ENCODE measurements at places on chromosomes 1 and 21.
A peak's percentile ranks its signal among the peaks of the same experiment; 100 is the strongest.

DNA sequence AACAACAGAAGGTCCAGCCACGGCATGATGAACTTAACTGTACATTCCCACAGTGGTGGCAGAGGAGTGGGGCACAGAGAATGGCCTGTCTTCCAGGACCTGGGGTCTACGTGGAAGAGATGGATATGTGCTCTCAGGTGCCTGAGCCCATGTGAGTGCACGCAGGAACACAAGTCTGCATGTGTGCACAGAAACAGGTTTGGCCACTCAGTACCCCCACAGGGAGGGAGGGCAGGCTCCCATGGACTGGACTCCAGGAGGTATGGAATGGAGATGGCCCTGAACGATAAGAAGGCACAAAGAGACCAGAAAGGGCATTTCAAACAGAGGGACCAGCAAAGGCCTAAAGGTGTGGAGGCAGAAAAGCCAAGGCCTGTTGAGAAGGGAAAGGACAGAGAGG is 10.8 kb downstream of the COL9A2 start:
- no peak for DNase-seq

GRCh38 chr1:231211005-231211857 is 29.8 kb upstream of the GNPAT start:
- peak; percentile 81 for DNase-seq

DNA sequence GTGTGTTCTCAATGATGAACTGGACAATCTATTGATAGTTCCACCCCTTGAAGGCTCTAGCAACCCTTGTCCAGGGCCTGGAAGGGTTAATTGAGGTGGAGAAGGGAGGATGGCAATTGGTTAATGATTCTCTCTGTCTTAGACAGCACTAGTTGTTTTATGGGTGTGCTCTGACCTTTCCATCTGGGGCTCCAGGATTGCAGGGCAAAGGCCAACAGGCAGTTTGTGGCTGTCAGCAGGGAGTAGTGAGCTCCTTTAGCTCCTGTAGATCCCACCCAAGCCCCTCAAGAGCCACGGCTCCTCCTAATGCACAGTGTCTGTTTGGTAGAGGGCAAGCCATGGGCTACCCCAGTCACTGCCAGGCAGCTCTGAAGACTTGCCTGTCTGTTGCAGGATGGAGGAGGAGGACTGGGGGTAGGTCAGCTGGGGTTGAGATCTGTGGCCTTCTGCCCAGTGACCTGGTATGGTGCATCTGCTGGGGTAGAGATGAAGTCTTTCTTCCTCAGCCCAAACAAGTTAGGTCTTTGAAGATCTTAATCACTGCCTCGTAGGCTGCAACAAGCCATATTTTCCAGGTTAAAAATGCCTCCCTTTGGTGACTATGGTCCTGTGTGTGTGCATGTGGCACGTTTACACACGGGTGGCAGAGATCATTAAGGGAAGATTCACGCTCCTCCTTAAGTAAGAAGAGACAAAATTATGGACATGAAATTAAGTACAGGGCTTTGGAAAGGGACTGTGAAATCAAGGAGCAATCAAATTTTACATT is 7.7 kb downstream of the MROH7 start:
- no peak for DNase-seq

DNA sequence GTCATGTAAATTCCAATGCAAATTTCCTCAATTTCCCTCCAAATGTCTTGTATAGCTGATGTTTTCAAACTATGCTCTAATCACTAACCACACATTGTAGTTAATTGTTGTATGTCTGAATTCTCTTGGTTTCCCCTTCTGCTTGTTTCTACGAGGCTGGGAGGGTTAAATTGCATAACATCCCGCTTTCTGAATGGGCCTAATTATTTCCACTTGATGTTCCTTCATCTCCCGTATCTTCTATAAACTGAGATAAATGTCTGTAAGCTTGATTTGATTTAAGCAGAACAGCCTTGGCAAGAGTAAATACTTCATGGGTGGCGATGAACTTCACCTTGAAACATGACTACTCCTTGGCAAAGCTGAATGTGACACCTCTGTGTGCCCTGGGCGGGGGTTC is 72.2 kb downstream of the SERINC2 start:
- DNase-seq = no peak

DNA sequence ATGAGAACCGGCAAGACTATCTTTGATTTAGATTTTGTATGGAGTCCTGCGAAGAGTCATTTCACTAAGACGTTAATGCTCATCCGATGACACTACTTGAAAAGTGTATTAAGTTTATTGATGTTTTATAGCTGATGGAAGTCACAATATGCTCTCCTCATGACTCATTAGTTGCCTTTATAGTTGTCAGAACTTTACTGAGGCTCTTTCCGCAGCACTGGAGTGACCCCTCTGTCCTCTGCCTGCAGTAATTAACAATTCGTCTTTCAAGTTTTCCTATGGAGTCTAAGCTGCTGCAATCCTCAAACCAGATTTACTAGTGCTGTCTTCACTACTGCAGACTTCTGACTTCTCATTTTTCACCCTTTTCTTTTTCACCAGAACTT is 853 bp downstream of the USP16 start:
- no peak for DNase-seq

DNA sequence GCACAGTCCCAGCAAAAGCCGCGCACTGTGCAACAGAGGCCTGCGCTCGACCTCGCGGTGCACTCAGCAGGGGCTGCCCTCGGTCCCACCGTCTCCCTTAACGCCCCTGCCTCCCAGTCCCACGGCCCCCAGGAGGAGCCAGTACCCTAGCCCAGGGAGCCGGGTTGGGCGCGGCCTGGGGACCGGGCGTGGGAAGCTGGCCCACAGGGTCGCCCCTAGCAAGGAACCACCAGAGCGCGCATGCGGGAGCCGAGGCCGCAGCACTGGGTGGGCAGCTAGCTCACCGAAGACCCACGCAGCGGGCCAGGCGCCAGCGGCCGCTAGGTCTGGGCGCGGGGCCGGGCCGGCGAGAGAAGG is 21.6 kb upstream of the ZNF678 start:
- DNase-seq = no peak

DNA sequence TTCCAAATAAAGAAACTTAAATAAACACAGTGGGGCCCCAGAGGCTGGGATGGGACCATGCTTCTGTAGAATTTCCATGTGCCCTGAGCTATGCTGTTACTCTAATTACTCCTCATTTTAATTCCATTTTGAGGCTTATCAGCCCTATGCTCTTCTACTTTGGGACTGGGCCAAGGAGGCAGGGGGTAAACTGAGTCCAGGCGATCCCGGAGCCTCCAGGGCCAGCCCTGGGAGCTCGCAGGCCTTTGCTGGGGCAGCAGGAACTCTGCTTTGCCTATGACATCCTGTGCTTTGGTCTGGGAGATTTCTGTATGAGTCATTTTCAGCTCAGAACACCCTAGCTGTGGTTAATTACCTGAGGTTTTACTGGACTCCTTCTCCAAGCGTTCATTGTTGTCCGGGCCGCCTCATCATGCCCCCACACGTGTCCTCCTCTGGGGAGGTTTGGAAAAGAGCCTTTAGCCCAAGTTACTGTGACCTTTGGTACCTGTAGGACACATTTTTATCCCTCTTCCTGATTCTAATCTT is 95.7 kb downstream of the RHOU start:
- DNase-seq = no peak

- no peak for DNase-seq
Observed at GRCh38 chr1:217562229-217562878, 68.5 kb downstream of the GPATCH2 start.

GRCh38 chr1:30332116-30333094 is 391.0 kb downstream of the MATN1 start:
- DNase-seq = no peak

GRCh38 chr1:11770011-11770410 is 8.0 kb downstream of the C1orf167 start:
- DNase-seq = no peak

DNA sequence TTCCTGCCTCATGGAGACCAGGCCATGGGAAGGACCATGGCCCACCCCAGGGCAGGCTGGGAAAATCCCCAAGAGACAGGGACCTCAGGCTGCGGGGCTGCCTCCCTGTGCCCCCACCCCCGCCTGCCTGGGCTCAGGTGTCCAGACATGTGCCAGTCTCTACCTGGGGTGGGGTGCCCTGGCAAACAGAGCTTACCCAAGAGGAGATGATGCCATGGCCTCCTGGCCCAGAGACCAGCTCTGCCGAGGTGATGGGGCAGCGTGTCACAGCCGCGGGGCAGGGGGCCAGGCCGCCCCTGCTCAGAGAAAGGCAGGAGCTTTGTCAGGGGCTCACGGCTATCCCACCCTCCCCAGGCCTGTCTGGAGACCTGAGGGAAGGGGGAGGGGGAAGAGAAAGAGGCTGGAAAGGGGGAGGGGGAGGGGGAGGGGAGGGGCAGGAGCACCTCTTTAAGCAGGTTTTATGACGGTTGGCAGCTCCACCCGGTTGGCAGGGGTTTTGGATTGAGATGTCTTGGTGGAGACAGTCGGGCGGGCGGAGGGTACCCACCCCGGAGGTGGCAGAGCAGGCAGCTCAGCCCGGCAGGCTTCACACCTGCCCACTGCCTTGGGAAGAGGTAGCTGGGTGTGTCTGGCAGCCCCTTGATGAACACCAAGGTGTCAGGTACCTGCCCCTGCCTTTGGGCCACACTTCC is 101.5 kb upstream of the IFFO2 start:
- no peak for DNase-seq

All from activated naive CD4-positive, alpha-beta T cell (primary cell).